Memory B cell (primary cell): ENCODE measurements at places on chromosomes 12 and 14.

DNA sequence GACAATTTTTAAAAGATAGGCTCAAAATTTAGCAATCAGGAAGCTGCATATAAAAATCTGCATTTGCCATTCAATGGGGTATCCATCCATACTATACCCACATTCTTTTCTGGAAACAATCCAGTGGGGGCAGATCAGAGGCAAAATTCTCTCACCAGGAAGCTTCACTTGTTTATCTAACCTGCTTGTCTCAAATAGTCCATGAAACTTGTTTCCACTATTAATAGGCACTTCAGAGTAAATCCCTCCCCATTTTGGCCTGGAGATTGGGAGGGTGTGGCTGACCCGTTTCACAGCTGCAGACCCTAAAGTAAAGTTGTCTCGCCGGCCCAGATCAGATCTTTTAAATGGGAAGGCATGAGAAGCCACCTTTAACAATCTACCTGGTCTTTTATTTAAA, 139.4 kb upstream of the CPNE8 start:
- DNase-seq: no peak

- no peak for DNase-seq
Measured at GRCh38 chr12:131333136-131333535, 377.8 kb upstream of the SFSWAP start.

DNA sequence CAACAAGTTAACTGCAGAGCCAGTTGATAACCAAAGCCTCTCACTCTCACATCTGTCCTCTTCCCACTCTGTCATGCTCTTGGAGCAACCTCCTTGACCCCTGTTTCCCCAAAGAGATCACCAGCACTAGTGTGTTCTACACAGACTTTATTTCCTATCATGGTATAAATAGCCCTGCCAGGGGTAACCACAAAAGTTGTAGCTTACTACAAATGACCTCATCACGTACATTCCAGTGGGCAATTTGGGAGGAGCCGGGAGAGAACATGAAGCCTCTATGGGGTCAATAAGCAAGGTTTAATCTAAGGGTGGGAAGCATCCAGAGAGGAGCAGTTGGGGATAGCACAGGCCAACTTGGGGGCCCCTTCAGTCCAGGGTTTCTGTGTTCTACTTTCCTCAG, 186.5 kb downstream of the KCNA5 start:
- no peak for DNase-seq

DNA sequence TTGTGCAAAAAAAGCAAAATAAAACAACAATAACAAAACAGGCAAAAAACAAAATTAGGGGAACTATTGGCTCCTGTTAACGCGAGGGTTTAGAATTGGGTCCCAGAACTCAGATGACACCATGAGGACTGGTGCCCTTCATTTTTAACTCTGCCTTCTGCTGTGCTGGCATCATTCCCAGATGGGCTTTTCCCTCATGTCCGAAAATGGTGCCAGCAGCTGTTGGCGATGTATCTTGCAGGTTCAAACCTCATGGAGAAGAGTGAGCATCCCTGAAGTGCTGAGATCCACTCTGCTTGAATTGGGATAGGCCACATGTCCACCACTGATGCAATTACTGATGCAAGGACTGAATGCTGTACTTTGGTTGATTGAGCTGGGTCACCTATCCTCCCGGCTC, 61.1 kb downstream of the MYRFL start:
- DNase-seq: no peak

GRCh38 chr14:76313852-76314251, 62.1 kb upstream of the ESRRB start:
- DNase-seq: no peak

DNA sequence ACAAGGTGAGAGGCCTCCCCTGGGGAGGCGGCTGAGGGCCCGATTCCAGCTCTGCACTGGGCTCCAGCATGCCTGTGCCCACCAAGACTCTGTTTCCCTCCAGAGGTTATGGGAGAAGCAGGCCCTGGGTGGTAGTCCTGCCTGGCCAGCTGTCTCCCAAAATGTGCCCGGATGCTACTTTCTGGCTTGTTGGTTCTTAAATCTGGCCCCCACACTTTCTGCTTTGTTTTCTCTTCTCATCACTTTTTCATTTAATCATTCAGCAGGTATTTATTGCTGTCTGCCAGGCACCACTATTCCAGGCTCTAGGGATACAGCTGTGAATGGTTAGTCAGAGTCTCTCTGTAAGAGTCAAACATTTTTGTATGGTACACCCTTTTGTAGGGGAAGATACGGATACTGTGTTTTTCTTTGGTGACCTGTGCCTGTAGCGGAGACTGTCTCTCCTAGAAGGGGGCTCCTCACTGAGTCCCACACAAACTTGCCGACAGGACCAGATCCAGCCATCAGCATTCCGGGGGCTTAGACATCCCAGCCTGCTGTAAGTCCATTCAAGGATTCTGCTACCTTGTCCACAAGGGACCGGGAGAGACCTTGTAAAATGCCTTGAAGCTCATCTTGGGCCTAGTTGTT, 3.8 kb downstream of the DHRS2 start:
- no peak for DNase-seq

- DNase-seq: peak; percentile 57
Measured at GRCh38 chr14:105817971-105818711, 291.8 kb downstream of the TMEM121 start.

DNA sequence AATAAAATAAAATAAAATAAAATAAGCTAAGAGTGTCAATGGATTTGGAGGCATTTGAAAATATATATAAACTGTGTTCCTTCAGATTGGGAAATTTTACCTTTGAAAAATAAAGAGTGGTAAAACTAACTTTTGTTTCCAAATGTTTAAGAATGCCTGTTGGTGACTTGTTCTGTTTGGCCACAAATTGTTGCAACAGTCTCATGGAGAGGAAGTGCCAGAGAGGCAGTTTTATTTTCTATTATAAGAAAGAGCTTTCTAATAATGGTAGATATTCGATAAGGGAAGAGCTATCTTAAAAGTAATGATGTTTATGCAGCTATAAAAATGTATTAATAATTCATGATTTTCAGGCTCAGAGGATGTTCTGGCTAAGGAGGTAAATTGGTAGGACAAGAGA, 68.8 kb upstream of the MDGA2 start:
- no peak for DNase-seq

GRCh38 chr12:76341436-76342030, 6.7 kb downstream of the BBS10 start:
- DNase-seq: no peak

DNA sequence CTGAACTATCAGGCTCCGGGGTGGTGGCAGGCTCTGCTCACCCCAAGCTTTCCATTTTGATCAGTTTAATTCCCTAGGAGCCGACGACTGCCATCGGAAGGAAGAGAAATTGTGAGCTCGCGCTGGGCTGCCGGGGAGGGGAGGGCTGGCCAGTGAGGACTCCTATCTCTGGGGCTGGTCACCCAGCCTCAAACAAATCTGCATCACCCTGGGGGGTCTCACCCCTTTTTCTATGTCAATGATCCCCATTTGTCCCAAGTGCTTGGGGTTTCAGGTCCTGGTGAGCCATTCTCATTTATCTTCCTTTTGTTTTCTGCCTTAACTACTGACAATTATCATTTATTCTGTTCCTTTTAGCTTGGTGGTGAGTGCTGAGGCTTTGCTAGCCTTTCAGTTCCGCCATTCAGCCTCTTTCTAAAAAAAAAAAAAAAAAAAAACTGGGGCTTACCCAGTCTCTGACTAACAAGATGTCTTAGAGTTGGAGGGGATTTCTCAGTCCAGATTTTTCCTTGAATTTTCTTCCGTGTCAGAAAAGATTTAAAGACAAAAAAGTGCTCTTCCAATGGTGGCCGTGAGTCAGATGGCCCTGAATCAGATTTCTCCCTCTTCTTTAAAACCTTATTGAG, 22.8 kb upstream of the USP44 start:
- DNase-seq: peak; percentile 17

- DNase-seq: no peak
Measured at GRCh38 chr12:93851257-93851671, 174.1 kb downstream of the CRADD start.

GRCh38 chr12:81450920-81451739, 308.0 kb downstream of the PPFIA2 start:
- no peak for DNase-seq

GRCh38 chr12:106267535-106267934, 19.7 kb upstream of the CKAP4 start:
- DNase-seq: no peak

GRCh38 chr12:91889059-91889458, 256.6 kb downstream of the BTG1 start:
- DNase-seq: no peak

- no peak for DNase-seq
Measured at GRCh38 chr12:75985566-75985965, 46.0 kb downstream of the PHLDA1 start.

DNA sequence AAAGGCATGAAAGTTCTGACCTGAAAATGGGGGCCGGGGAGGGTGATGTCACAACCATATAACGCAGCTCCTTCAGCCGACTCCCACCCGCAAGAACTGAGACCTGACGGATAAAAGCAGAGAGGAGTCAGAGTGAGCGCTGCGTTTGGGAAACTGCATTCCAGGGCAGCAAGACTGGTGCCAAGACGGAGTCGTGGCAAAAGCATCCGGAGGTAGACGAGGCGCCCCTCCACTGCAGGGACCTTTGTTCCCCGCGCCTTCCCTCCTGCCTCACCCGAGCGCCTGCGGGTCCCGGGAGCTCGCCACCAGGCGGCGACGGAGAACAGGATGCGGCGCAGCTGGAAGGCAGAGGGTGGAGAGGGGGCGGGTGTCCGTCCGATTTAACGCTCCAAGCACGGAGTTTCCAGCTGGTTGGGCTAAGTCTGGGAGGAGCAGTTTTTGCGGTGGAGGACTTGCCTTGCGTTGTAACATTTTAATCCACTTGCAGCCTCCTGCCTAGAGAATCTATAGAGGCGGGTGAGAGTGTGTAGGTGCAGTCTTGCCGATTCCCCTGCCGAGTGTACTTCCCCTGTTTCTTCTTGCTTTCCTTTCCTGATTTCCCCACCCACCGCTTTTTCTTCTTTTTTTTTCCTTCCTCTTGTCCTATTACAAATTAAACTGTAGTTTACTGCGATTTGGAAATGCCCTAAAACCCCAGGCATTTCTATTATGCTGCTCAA, 1.2 kb upstream of the CPNE8 start:
- DNase-seq: peak; percentile 11

DNA sequence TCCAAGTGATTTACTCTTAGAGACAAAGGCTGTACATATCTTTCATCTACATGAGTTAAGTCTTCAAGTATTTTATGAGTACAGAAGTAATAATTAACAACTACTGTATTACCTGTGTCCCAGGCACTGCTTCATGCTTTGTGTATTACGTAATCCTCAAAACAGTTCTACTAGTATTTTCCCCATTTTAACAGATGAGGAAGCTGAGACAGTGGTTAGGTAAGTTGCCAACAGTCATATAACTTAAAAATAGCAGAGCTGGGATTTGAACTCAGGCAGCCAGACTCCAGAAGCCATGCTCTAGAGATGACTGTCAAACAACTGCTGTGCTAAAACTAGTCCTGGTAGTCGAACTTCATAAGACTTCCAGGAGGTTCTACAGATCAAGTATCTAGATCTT, 10.7 kb downstream of the TRMT5 start:
- DNase-seq: no peak
